ENCODE measurements at places on chromosomes 1 and 21.

GRCh38 chr1:220917535-220918209 is 38.4 kb downstream of the HLX start:
- no peak for DNase-seq

GRCh38 chr1:87794788-87795614 is 466.3 kb downstream of the LMO4 start:
- no peak for DNase-seq

GRCh38 chr1:63718541-63718970 is 55.3 kb upstream of the ROR1 start:
- no peak for DNase-seq

- no peak for DNase-seq
These were observed 55.6 kb downstream of the FBXO42 start for GRCh38 chr1:16296643-16297042.

DNA sequence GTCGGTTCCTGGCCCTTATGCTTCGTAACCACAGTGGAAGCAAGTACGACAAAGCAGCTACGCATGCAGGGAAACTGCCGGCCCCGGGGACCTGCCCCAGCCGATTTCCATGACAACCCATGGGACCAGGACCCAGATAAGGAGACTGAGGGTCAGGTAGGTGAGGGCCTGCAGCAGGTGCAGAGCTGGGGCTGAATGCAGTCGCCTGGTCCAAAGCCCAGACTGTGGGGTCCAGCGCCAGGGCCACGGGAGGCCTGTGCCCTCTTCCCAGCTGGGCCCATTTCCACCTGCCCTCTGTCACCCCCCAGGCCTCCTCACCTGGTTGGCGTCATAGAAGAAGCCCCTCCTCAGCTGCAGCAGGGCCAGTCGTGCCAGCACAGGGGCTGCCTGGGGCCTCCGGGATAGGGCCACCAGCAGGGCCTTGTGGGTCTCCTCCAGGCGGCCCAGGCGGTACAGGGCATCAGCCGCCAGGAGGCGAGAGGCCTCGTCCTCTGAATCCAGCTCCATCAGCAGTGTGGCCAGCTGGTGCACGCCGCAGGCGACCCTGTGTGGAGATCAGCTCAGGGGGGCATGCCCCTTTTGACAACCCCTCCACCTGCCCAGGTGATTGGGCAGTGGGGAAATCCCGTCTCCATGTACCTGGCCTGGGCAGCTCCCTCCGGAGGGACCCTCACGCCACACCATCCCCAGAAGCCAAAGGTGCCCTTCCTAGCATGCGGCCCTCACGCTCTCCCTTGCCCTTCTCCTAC is 14.2 kb downstream of the TTC34 start:
- no peak for DNase-seq

DNA sequence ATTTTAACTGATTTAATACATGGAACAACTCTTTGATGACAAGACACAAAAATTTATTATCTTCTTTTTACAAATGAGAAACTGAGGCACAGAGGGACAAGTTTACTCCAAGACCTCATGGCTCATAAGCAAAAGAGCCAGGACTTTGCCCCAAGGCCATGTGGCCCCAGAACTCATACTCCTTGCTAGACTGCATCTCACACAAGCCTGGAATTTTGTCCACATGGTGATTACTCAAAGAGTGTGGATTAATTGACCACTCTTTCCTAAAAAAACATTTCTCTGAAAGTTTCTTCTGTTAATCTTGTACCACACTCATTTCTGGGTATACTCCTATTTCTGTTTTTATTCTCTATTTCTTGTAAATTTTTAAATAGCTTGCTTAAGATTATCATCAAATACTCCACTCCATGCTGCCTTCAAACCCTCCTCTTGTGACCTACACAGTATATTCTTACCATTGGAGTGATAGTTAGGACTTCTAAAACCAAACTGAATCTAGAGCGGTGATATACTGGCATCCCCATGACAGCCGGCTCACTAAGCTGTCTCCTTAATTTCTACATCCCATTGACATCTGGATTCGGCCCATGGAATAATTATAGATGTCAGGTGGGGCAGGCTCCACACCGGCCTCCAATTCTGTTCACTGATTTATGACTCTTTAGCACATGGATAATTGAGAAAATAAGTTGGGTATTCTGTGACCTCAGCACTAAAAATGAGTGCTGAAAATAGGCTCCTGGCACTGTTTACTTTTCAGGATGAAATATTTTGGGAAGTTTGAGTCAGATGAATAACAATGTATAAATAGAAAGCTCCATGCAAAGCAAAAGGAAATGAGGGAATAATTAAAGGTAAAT is 16.1 kb downstream of the RGS4 start:
- no peak for DNase-seq

DNA sequence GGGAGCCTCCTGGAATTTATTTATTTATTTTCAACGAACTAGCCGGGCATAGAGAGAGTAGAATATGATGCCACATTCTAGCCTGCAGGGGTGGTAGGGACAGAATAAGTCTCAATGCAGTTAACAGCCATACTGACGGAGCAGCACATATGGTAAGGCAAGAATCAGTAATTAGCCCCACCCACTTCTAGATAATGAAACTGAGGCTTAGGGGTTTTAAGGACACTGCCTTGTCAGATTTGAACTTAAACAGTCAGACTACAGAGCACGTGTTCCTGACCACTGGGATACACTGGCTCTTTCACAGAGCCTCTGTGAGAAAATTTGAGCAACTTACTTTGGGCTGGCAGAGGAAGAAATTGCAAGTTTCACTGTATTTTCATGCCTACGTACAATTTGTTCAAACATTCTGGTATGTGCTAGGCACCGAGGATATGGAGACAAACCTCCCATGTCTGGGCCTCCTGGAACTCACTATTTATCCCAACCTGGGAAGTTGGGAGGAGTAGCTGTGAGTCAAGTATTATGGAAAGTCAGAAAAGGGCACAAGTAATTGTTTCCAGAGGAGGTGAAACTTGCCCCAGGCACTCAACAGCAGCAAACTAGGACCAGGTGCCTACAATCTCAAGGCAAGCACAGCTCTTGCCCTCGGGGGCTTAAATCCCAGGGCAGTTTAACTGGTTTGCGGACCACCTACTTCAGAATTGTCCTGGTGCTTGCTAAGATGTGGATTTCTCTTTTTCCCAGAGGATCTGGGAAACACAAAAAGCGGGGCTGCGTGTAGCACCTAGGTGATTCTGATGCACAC is 1.6 kb upstream of the CLIC4 start:
- DNase-seq, result no peak

- DNase-seq, result no peak
These were observed 19.3 kb downstream of the AHCYL1 start for GRCh38 chr1:110003747-110004428.

DNA sequence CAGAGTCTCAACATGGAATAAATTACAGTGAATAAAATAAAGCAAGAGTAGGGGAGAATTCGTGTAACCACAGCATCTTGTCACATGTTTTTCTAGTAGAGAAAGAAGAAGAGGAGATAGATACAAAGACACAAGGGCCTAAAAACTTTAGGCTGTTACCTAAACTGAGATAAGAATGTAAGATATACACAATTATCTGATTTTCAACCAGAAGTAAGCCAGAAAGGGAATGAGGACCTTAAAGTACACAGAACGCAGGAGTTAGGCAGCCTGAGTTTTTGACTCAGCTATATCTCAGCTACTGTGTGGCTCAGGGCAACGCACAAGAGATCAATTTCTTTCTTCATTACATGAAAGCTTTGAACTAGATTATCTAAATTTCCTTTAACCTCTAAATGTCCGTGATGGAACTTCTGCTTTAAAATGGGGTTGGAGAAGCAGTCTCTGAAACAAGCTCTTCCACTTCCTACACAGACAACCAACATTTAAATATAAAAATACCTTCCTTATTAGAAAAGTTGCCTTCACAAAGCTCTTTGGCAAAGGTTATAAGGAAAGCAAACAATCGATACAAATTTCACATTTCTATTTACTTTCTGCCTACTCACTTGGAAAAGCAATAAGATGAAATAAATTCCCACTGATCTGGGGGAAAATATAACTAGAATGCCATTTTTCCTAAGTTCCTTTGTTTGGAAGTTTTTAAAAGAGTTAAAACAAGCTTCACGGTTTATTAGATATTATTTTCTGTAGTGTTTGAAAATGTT is 5.2 kb upstream of the RGS13 start:
- no peak for DNase-seq

DNA sequence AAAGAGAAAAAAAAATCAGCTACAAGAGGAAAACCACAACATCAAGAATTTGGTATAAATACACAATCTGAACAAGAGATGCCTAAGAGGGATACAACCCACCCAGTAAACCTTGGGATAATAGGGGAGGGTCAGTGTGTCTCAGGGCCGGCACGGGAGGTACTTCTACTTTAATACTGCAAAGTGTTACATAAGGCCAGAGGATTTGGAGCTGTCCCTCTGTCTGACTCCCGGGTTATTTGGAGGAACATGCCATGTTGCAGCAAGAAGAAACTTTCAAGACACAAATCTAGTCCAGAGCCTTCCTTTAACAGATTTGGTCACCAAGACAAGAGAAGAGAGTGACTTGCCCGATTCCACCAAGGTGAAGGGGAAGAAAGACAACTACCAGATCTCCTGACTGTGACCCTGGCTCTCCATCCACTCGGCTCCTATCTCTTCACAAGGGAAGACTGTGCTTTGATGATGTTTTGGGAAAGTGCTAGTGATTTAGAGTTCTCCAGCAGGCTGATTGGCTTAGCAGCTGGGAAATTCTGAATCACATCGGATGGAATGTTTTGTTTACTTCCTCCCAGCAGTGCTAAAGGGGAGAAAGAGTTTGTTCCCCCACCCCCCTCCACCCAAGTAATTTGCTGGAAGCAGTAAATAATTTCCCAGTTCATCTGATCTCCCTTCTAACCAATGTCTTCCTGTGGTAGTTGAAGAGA is 29.3 kb downstream of the SGIP1 start:
- DNase-seq, result no peak

DNA sequence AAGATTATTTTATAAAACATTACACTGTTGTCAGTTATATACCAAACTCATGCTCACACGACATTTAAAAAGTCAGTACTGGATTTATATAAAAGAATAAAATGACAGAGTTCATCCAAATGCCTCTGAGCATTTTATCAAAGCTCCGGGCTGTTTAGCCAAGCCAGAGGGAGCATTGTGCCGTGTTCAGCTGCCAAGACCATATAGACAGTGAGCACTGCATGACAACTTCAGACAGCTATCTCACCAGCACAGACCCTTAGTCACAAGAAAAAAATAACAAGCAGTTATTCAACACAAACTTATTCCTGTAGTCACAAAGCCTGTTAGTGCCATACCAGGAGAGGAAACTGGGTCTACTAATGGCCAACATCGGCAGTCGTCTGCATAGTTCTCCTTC is 88.0 kb upstream of the PBX1 start:
- no peak for DNase-seq

- no peak for DNase-seq
These were observed 441.1 kb downstream of the AMY1C start for GRCh38 chr1:104190821-104191220.

DNA sequence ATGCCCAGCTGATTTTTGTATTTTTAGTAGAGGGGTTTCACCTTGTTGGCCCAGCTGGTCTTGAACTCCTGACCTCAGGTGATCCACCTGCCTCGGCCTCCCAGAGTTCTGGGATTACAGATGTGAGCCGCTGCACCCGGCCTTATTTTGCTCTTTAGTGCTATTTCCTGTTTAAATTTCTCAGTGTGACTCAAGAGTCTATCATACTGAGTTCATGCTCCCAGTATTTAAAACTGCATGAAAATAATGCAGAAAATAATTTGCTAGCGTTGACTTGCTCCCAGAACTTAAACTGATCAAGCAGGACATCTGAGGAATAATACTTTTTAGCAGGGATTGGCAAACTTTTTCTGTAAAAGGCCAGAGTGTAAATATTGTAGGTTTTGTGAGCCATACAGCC is 86.4 kb upstream of the C1orf21 start:
- DNase-seq, result no peak

GRCh38 chr1:161166669-161167548 is 683 bp downstream of the PPOX start:
- no peak for DNase-seq

DNA sequence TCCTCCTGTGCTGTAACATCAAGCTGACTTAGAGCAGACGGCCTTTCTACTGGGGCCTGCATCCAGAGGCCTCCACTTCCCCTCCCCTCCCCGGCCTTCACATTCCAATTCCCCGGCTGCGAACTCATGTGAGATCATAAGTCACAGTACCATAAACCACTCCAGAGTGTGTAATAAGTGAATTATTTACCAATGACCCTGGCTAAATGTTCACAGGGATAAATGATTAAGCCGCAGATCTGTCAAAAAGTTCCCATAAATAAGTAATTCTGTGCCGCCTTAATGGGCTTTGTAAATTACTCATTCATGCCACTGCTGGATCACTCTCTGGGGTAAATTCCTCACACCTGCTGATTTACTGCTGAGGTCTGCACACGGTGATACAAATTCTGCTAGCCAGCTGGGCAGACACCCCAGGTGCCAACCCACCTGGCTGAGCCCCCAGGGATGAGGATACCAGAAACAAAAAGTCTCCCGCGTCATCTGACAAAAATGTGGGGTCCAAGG is 27.4 kb upstream of the KIRREL1 start:
- no peak for DNase-seq

DNA sequence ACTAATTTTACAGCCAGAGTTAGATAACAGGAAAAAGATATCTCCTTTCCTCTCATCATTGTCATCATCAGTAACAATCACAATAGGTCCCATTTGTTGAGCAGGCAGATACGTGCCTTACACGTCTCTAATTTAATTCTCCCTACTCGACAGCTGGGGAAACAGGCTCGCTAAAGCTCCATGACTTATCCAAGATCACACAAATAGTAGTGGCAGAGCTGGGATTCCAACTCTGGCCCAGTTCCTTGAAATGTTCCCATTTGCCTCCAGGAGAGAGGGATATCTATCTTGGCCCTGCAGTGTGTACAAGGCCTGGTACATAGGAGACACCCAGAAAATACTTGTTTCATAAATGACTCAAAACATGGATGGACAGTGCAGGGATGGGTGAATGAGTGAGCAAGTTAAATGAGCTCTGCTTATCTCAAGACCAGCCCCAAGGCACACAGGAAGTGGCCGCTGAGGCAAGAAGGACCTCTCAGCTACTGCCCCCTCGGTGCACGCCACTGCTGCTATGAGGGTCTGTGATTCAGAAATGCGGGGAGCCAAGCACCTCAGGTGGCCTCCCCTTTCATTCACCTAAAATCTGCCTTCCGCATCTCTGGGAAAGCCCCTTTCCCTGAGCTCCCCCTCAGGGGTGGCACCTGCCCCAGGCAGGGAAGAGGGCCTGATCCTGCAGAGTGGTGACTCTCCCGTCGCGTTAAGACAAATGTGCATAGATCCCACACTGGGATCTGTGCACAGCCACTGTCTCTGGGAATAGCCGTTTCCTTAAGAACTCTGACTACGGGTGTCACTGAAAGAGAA is 3.6 kb downstream of the KCNN3 start:
- no peak for DNase-seq

DNA sequence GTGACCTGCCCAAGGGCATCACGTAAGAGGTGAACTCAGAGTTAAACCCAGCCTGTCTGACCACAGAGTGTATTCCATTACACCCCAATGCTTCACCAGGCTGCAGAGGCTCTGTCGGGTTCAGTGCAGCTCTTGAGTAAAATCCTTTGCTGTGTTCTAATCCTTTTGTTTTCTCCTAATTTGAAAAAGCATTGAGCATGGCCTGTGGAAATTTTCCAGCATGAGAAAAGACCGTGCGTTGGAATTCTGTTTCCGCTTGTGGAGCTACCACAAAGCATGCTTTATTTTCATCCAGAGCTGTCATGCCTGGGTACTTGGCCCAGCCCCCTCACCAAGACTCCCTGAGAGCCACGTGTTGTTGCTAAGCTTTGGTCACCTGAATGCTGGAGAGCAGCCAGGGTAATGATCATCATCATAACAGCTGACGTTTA is 317.6 kb downstream of the PRDM2 start:
- DNase-seq, result no peak

Data from activated CD8-positive, alpha-beta memory T cell treated with anti-CD3 and anti-CD28 coated beads for 4 hours (primary cell).